Kidney glomerular epithelial cell (primary cell): ENCODE measurements at places on chromosomes 3 and 15.

- DNase-seq, result no peak
Observed at GRCh38 chr3:69129531-69129930, 7.1 kb upstream of the LMOD3 start.

- DNase-seq, result no peak
Observed at GRCh38 chr3:137050281-137050680, 92.5 kb downstream of the IL20RB start.

- no peak for DNase-seq
Observed at GRCh38 chr3:37506956-37507535, 332.7 kb upstream of the LRRFIP2 start.

DNA sequence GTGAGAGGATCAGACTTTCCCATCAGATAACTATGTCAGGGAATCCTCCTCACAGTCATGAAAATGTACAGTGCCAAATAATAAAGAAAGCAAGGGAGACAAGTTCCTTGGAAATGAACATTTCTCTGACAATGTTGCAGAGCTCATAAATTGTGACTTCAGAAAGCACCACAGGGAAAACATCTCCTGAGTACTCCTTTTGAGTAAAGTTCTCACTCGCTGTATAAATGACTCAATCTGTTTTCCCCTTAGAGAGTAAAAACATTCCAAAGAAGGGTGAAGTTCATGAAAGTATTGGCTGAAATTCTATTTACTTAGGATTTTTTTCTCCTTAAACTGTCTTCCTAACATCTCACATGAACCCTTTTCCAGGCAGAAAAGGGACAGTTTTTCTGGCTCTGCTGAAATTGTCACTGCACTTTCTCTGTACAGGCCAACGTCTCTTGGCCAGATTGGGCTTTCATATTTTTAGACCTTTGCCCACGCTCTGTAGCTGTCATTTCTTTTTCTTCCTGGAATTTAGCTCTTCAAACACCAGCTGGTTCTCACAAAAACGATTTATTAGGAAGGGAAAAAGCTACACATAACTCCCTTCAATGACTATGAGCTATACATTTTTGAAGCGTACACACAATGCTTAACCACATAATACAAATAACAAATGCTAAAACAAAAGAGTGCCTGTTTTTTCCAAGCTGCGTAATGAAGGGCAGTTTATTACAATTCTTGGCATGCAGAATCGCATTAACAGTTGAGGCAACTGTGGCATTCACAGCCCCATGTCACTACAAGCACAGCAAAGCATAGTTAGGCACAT, 216.1 kb downstream of the ATP8B4 start:
- no peak for DNase-seq

GRCh38 chr3:193805448-193805847, 212.4 kb downstream of the OPA1 start:
- DNase-seq, result peak; percentile 92

GRCh38 chr3:120661106-120661905, 20.7 kb downstream of the HGD start:
- DNase-seq, result no peak

- no peak for DNase-seq
Observed at GRCh38 chr3:139675327-139675726, 2.4 kb downstream of the NMNAT3 start.

DNA sequence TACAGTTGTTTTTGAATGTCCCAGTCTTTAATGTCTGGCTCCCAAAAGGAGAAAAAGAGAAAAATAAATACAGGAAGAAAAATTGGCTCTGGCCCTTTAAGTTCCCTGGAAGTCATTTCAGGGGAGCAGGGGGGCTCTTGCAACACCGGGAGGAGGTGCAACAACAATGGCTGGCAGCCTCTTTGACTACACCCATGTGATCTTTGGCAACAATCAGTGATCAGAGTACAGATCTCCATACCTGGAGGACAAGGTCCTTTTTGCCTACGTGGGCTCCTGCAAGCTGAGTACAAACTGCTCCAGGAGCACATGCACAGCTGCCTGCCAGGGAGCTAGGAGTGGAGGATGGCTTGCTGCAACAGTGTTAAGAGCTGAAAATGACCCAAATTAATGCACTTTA, 63.9 kb downstream of the GLCE start:
- no peak for DNase-seq

DNA sequence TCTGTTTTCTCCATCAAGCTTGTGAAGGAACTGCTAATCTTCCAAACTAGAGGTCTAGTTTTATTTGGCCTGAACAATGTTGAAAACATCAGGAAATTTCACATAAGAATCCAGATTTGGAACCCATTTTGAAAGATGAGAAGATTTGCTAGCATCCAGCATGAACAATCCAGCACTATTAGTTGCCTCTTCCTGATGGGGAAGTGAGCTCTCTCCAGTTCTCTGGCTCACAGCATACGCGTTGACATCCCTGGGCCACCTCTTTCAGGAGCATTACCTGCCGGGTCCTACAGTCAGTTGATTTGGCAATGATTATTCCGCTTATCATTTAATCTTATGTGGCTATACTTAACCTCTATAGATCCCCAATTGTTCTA, 10.9 kb downstream of the GPR87 start:
- peak; percentile 56 for DNase-seq

GRCh38 chr3:3260870-3261269, 81.4 kb upstream of the CRBN start:
- no peak for DNase-seq

DNA sequence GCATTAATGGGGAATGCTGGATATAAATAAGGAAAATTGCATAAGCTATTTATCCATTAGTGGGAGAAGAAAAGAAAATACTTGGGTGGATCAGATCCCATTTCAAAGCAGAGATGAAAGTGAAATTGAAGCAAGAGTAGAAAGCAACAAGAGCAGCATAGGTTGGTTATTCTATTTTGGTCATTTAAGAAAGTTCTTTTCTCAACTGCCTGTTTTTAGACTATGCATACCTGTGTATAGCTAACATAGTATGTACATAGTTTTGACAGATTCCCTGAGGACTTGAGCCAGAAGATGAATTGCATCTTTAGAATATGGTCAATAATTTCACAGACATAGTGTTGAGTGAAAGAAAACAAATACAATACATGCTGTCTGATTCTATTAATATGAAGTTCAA, 29.0 kb upstream of the DENND4A start:
- no peak for DNase-seq

DNA sequence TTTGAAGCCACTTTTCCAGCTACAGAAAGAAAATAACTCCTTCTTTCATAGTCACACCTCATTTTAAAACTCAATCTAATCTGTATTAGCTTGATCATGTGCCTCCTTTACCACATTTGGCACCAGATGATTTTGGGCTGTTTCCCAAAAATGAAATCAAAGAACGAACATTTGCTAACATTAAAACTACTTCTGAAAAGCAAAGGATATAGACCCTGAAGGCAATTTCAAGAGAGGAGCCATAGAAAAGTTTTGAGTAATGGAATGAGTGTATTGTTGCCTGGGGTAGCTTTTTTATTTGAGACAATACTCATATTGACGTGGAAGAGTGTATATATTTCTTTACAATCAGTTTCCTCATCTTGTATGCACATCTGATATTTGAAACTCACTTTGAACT, 152.8 kb upstream of the TBL1XR1 start:
- no peak for DNase-seq

- no peak for DNase-seq
Observed at GRCh38 chr3:25170021-25170420, 258.0 kb upstream of the RARB start.

GRCh38 chr3:72728329-72728889, 119.8 kb downstream of the SHQ1 start:
- no peak for DNase-seq

GRCh38 chr3:126752303-126753190, 48.5 kb downstream of the CHCHD6 start:
- DNase-seq, result peak; percentile 37

DNA sequence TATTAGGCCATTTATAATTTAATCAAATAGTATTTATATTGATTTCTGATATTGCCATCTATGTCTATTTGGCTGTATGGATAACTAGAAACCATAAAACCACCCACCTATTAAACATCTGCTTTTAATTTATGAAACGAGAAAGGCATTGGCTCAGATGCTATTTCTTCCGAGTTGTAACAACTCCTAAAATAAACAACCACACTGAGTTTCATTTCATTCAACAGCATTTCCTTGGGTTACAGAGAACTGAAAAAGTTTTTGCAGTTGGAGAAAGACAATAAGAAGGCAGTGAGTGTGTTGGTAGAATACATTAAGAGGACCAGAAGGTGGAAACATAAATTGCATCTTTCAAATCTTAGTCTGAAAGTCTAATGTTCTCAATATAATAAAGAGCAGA, 79.1 kb downstream of the AQR start:
- no peak for DNase-seq

- DNase-seq, result no peak
Observed at GRCh38 chr15:70356062-70356860, 258.5 kb upstream of the TLE3 start.

DNA sequence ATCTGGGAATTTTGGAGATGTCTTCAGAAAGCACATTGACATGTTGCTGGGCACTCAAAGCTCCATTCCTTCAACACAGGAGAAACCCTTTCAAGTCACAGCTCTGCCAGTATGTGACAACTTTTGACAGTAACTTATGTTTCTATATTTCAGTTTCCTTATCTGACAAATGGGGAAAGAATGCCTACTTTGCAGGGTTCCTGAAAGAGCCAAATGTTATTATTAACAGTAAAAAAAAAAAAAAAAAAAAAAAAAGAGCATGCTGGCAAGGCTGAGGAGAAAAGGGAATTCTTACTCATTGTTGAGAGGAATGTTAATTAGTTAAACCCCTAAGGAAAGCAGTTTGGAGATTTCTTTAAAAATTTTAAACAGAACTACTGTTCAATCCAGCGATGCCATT, 272.5 kb upstream of the TGFBR2 start:
- no peak for DNase-seq

DNA sequence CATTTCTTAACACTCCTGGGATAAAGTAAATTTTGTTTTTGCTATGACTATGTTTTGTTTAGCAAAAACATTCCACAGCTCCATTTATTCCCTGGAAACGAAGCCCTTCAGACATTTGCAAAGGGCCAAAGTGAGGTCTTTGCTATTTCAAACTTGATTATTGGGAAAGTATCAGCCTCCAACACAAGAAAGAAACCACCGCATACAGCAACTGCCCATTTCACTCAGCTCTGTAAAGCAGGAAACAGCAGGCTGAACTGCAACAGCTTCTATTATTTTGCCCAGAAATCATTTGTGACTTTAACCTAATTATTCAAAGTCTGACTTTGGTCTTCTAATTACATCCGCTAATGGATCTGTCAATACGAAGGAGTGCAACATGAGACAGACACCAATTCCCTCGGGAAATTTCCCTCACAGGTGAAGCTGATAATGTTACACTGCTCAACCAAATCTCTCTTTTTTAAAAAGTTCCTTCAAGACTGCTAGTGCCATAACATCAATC, 72.1 kb downstream of the RFTN1 start:
- DNase-seq, result no peak

GRCh38 chr3:116000311-116000710, 377.0 kb downstream of the GAP43 start:
- peak; percentile 97 for DNase-seq

DNA sequence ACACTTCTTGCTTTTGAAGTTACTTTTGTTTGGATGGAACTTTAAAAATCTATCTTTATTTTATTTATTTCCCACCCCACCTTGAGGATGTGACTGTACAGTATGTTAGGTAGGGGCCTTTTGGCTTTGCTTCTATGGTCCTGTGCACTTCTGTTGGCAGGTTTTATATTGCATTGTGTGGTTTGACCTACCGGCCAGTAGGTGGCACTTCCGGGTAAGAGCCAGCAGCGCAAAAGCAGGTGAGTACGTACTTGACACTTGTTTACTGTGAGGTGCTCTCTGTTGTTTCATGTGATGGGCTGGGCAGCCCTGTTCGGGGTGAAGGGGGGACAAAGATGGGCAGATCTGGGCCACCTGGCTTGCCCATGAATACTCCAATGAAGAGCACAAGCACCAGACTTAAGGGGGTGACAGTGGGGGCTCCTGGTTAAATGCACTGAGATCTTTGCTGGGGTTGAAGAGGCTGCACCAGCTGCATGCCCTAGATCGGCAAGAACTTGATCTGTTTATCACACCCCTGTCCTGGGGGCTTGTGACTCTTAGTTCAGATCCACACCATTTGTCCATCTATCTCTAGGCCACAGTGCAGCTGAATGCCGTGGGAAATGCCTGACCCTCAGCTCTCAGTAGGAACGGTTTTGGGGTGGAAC, 131.6 kb downstream of the NLGN1 start:
- peak; percentile 22 for DNase-seq

- no peak for DNase-seq
Observed at GRCh38 chr3:50792568-50792967, 117.8 kb downstream of the DOCK3 start.

DNA sequence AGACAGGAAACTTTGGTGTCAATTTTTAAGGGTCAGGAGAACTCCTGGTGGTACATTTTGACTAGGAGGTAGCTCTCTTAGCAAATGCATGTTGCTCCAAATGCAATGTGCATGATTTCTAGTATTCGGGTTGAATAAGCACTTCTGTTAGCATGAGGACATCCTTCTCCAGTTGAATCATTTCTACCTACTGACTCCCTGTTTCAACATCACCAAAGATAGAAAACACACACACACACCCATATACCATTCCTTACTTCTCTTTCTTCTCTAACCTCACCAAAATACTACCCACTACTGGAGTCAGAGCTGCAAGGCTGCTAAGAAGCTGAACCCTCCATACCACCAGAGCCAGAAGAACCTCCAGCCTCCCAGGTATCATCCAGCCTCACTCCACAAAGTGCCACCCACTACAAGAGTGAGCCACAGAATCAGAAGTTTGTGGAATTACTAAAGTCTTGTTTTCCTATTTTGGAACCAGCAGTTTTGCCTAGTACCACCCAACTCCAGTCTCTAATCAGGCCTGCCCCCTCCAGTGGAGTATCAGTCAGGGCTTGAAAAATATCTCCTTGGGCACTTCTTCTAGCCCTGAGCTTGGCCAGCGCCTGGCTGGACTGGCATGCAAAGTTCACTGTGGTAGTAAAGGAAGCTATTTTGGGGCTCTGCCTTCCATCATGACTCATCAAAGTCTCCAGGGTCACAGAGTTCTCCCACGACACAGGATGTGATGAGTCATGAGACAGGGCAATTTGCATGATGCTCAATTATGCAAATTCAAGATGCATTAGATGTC, 110.3 kb downstream of the CYP19A1 start:
- DNase-seq, result peak; percentile 41

GRCh38 chr3:129559565-129560079, 16.6 kb downstream of the H1-8 start:
- DNase-seq, result no peak

DNA sequence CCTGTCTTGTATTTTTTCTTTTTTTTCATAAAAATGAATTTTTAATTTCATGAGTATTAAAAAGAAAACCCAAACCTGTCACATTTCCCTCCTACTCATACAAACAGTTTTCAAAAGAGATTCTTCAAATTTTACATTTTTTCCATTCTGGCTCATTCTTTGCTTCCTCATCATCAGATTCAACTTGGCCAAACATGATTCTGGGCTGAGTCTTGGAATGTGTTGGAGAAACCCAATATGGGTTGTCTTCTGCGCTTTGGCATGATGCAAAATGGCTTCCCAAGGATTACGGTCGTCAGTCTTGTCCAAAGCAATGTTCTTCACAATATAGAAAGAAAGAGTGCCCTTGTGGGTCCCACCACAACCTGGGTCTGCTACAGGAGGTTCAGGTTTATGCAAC, 12.4 kb upstream of the TM4SF4 start:
- DNase-seq, result no peak
